ENCODE measurements at places on chromosomes 3 and 15. TPM values are rescaled to one million over a fixed set of nuclear protein-coding genes. Genes with fewer than 3 reads are reported as not detected.

The MOBP gene
- not detected for total RNA-seq

The IP6K2 gene
- 30.2 TPM for total RNA-seq

The PCLAF gene
- 0.20 TPM for total RNA-seq

The COLQ gene
- 0.99 TPM for total RNA-seq

The EPHA6 gene
- total RNA-seq, result 0.52 TPM

The P2RY1 gene
- total RNA-seq, result 11.5 TPM

The KLHL40 gene
- total RNA-seq, result 0.12 TPM

The HIGD2B gene
- not detected for total RNA-seq

Measured in left ventricle myocardium superior (tissue), 1 donor.